ENCODE measurements at places on chromosomes 5 and 9.

DNA sequence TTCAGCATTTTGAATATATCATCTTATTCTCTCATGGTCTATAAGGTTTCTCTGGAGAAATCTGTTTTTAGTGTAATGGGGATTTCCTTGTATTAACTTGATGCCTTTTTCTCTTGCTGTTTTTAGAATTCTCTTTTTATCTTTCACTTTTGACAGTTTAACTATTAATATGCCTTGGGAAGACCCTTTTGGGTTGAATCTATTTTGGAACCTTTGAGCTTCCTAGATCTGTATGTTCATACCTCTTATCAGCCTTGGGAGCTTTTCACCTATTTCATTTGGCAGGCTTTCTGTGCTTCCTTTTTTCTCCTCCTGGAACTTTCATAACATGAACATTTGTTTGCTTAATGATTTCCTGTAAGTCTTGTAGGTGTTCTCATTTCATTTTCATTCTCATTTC, 22.2 kb downstream of the RCL1 start:
- DNase-seq = no peak

- DNase-seq = no peak
Measured at GRCh38 chr9:33288235-33288634, 2.1 kb upstream of the NFX1 start.

- no peak for DNase-seq
Measured at GRCh38 chr9:82206946-82207345, 218.4 kb downstream of the SPATA31D1 start.

DNA sequence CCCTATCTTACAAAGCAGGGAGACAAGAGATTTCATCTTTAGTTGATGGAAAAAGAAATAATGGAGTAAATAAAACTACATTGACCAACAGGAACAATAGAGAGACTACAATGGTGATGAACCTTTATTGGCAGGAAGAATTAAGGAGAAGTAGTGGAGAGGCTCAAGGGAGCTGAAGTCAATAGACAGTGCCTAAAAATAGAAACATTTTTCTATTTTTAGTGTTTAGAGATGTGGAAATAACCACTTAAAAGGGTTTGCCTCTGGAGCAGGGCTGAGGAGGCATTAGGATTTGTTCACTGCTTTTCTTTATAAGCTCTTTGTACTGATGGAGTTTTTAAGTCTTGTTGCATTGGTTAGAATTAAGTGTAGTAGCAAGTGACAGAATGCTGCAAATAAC, 98.4 kb upstream of the ERCC6L2 start:
- no peak for DNase-seq

DNA sequence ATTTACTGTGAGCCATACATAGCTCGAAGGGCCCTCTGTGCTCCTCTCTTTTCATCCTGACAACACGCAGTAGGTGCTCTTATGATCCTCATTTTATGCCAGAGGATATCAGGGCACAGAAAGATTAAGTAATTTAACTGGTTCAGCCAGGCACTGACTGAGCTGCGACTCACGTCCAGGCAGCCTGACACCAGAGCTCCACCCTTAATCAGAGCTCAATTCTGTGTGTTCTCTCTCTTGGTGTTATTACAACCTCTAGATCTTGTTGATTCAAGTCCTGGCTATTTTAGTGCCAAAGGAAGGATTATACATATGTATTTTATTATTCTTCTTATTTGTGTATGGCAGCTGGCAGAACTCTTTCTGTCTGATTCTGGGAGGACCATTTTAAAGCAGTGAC, 59.7 kb downstream of the OSMR start:
- no peak for DNase-seq

- no peak for DNase-seq
Measured at GRCh38 chr5:139762615-139763170, 32.9 kb upstream of the PSD2 start.

DNA sequence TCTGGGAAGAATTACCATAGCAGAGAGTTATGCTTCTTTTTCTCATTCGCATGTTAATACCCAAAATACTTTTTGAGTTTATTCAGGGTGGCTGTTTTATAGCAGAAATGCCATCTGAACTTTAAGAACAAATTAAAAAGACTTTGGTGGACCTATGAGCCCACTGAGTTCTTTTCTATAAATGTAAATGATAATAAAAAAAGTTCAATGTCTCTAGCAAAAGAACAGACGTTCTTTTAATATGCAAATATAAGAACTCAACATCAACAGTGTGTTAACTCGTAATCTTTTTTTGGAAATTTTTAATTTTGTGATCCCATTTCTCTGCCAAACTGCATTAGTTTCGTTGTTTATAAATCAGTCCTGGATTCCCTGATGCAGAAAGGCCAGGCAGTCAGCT, 1283.0 kb upstream of the NUDT12 start:
- DNase-seq = no peak

- DNase-seq = no peak
Measured at GRCh38 chr5:78907255-78907891, 77.7 kb downstream of the ARSB start.

DNA sequence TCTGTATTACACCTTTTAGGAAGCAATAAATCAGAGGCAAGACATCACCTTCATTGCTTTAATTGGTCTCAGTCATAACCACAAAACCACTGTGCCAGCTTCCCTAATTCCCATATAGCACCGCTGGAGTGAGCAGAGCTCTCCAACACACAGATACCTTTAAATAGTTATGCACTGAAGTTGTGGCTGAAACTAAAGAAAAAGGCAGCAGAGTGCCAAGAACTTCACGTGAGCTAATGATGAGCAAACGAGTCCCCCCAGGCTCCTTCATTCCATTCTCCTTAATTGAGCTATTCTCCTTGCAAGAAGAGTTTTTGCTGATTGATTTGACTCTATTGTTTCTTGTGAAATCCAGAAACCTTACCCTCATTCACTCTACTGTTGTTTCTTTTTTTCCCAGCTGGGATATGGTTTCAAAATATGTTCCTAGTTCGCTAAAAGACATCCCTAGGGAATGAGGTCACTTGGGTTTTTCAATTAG, 501.5 kb downstream of the SPATA31D1 start:
- no peak for DNase-seq

DNA sequence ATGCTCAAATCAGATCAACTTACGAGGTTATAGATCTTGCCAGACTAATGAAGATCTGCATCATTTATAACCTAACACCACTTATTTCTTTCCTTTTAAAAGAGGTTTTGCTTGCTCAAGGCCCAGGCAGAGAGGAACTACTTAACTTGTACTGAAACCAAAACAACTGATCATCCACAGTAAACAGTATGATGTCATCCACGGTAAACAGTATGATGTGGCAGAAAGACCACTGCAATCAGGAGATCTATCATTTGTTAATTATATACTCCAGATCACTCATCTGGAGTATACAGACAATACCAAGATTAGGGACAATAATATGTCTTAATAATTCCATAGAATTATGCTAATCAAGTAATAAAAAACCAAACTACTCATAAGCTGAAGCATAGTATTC, 116.8 kb downstream of the ADAMTS6 start:
- DNase-seq = no peak

DNA sequence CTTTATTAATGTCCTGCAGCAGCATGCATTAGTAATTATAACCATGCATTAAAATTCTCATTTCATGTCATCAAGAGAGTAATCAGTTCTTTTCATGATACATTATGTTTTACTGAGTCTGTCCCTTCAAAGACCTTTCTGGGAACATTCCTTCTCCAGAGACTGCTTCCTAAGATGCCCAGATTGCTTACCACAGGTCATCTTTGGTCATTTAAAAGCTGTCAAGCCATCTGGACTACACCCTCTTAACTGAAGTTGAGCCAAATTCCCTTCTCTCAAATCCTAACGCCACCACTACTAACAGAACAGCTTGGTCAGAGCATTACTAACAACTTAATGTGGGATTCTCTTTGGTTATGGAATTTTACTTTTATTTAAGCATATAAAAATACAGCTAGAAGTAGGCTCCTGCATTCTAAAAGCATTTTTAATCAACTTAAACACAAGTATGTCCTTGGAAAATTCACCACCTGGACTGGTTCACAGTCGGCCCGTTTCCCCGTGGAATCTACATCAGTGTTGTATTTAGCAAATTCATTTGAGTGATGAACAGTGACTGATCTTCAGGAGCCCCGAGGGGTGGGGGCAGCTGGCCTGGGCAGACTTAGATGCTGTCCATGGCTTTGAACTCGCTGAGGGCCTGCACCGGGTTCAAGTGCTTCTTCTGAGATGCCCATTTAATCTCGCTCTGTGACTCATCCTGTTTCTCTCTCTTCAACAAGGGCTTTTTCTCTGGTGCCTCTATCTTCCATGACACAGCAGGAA, 92.8 kb upstream of the CCDC112 start:
- no peak for DNase-seq

DNA sequence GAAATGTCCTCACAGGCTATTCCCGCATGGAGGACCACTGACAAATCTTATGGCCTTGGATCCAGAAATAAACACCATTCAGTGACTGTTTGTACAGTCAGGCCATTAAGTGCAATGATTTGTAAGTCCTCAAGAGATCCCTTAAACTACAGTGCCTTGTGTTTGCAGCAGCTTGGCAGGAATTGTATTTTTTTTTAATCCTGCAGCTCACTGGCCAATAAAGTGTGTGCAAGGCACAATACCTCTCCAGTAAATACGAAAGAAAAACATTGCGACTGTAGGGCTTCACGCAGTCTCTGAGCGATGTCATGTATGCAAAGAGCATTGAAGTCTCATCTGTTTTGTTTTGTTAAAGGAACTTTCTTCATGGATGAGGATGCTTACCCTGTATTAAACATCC, 74.2 kb upstream of the TUSC1 start:
- no peak for DNase-seq

GRCh38 chr5:89513299-89514044, 630.5 kb upstream of the MEF2C start:
- no peak for DNase-seq

DNA sequence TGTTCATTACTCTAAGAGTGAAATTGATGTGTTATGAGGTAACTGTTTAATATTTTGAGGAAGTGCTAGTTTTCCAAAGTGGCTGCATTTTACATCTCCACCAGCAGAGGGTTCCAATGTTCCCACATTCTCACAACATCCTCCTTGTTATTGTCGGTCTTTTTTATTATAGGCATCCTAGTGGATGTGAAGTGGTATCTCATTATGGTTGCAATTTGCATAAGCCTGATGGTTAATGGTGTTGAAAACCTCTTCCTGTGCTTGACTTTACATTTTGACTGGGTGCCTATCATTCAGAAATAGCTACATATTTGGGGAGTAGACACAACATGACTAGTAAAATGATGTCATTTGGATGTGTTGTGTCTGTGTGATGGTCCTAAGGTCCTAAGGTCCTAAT, 143.6 kb downstream of the MRPS30 start:
- no peak for DNase-seq

GRCh38 chr5:16137177-16137576, 42.4 kb downstream of the MARCHF11 start:
- no peak for DNase-seq

GRCh38 chr9:89425921-89426383, 72.0 kb downstream of the SEMA4D start:
- no peak for DNase-seq

- peak; percentile 22 for DNase-seq
Measured at GRCh38 chr9:27033815-27034403, 28.4 kb upstream of the LRRC19 start.

- DNase-seq = no peak
Measured at GRCh38 chr5:31122998-31123951, 70.2 kb upstream of the CDH6 start.

DNA sequence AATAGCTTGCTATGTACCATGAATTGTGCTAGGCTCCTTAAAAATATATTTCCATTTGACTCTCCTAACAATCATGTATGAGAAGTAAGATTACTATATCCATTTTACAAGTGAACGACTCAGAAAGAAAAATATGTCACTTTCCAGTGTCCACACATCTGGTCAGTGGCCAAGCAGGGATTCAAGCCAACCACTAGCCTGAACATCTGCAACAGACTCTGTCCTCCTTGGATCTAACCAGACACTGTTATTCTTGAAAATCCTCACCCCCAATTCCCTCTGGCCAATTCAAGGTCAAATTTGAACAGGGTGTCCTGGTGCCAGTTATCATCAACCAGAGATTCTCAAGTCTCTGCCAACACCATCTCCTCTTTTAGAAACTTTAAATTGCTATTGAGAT, 344.1 kb upstream of the WWC1 start:
- DNase-seq = no peak

DNA sequence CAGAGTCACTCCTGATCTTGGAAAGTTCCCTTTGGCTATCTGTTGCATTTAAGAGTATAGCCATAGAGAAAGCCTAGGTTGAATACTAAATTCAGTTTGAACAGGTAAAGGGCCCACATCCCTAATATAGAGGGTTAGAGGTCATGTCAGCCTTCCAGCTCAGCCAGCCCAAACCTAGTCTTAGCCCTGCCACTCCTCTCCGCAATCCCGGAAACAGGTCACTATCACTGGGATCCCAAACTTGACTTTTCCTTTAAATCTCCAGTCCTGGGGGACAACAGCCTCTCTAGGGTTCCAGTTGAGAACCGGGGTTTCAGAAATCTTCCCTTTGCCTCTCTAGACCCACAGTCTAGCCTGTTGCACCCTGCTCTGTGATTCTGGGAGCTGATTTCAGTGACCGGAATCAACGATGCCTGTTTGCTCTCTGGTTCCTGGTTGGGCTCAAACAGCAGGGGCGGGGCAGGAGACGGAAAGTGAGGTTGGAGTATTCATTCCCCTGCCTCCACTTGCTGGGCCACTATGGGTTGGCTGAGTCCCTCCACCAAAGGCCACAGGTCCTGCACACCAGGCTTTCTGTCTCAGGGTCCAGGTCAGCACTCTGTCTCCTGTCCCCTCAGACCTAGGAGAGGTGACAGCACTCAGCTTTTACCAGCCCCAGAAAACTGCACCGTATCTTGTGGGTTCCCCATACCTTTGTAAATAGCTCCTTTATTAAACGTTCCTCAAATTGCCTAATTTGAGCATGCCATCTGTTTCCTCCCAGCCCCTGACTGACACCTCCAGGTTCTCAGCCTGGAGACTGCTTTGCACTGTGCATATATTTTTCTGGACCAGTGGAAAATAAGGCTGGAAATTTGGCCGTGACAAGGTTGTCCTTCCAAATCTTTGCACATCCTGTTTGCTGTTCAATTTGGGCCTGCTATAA, 23.8 kb upstream of the CPEB4 start:
- DNase-seq = no peak

DNA sequence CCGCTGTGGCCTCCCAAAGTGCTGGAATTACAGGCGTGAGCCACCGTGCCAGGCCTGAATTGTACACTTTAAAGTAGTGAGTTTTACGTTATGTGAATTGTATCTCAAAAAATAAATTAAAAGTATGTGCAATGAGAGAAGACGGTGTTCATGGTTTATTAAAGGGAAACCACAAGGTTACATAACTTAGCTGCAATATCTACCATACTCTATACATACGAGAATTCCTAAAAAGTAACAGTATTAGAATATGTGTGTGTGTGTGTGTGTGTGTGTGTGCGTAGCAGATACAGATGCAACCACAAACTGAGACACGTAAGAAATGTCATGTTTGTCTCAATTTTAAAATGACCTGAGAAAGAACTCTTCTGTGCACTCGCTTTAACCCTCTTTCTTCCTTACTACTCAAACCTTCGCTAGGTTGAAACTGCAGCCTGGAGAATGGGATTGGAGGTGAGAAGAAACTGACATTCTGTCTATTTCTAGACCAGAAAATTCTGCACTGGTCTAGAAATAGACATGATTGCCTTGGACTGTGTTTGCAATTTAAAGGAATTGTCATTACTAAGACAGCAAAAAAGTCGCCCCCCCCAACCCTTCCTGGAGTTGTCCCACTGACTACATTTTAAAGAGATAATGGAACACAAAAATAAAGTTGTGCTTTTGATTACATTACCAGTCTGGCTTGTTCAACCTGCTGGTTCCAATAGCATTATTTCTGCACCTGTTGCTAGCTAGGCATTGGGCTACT, 167.0 kb downstream of the RGS3 start:
- DNase-seq = no peak
